ENCODE measurements at places on chromosomes 13 and 19.
A peak's percentile ranks its signal among the peaks of the same experiment; 100 is the strongest.

GRCh38 chr13:60148918-60149317 lies 14.8 kb downstream of the DIAPH3 start:
- DNase-seq = no peak

GRCh38 chr19:10855879-10856522 lies 7.8 kb downstream of the C19orf38 start:
- no peak for DNase-seq

GRCh38 chr19:43700395-43701000 lies 15.4 kb upstream of the IRGC start:
- DNase-seq = peak; percentile 45

- DNase-seq = no peak
Measured at GRCh38 chr19:50383001-50383851, 921 bp upstream of the POLD1 start.

- DNase-seq = no peak
Measured at GRCh38 chr13:21164631-21165030, 11.7 kb downstream of the SKA3 start.

- DNase-seq = no peak
Measured at GRCh38 chr19:35098413-35099049, 17.1 kb upstream of the FXYD3 start.

- no peak for DNase-seq
Measured at GRCh38 chr19:47063874-47064273, 15.4 kb upstream of the TMEM160 start.

GRCh38 chr13:73109288-73109899 lies 50.6 kb downstream of the KLF5 start:
- DNase-seq = no peak

- no peak for DNase-seq
Measured at GRCh38 chr13:100502446-100502845, 86.1 kb downstream of the GGACT start.

DNA sequence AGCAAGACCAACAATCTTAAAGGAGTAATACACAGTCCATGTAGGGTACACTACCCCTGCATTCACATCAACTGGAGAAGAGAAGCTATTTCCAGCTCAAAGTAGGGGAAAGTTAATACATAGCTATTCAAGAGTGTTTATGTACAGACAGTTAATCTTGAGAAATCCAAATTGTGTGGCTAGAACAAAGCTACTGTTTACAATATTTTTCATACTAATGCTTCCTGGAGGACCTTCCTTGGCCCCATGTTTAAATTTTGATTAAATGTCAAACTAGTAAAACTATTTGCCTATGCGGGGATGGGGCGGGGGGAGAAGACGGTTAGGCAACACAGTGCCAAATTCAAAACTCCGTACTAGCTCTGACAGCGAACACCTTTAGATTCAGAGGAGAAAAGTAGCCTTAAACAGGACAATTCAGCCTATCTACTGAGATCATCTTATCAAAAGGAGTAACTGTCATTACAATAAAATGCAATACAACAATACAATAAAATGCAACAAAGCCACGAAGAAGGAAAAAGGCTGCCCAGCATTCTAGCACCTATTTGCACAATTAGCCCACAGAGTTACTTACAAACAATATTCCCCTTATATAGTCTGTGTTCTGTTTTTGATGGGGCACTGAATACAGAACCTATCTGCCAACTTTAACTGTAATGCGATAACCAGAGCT lies 29.1 kb downstream of the BRD4 start:
- no peak for DNase-seq

DNA sequence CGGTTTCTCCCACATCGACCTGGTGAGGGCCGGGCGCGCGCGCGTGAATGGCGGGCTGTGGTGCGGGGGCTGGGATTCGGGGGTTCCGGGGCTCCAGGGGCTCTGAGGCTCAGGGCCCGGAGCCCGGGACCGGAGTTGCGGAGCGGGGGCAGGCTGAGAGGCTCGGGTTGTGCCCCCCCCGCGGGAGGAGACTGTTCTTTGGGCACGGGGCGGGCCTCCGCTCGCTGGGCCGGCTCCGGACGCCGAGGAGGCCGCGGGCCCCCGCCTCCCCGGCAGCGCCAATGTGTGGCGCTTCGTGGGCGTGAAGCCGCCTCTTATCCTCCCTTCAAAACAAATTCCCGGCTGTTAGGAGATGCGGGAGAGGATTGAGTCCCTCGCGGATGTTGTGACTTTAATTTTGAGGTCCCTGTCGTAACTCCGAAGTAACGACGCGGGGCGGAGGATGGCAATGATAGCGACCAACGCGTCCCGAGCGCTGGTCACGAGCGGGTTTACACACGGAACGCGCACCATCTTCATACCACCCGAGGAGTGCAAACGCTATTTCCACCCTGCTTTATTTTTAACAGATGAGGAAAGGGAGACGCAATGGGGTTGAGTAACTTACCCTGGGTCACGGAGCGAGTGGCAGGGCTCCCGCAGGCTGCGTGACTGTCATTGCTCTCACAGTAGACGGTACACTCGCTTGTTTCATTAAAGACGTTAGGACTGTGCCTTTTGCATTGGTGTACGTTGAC lies 536 bp downstream of the UBA2 start:
- DNase-seq = no peak

- DNase-seq = no peak
Measured at GRCh38 chr19:29329460-29330134, 116.6 kb upstream of the UQCRFS1 start.

- DNase-seq = no peak
Measured at GRCh38 chr13:44140146-44140545, 233.5 kb upstream of the SERP2 start.

- no peak for DNase-seq
Measured at GRCh38 chr19:18173572-18174288, at the start of gene IFI30. IFI30 (plus strand) TSS chr19:18173813; CDS start chr19:18173842, 29 bp downstream.

DNA sequence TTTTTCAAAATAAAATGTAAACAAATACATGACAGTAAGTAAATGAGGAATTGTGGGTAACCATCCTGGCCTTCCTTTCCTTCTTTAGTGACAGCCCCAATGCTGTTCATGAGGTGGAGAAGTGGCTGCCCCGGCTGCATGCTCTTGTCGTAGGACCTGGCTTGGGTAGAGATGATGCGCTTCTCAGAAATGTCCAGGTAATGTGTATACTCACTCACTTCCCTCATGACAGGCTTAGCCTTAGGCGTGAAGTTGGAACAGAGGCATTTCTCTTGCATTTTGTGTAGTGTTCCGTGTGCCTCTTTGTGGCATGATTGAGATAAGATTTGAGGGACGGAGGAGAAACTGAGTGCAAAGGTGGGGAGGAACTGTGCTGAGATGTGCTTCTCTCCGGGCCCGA lies 12.0 kb downstream of the NAXD start:
- no peak for DNase-seq

GRCh38 chr13:70385852-70386251 lies 277.6 kb upstream of the KLHL1 start:
- DNase-seq = no peak

DNA sequence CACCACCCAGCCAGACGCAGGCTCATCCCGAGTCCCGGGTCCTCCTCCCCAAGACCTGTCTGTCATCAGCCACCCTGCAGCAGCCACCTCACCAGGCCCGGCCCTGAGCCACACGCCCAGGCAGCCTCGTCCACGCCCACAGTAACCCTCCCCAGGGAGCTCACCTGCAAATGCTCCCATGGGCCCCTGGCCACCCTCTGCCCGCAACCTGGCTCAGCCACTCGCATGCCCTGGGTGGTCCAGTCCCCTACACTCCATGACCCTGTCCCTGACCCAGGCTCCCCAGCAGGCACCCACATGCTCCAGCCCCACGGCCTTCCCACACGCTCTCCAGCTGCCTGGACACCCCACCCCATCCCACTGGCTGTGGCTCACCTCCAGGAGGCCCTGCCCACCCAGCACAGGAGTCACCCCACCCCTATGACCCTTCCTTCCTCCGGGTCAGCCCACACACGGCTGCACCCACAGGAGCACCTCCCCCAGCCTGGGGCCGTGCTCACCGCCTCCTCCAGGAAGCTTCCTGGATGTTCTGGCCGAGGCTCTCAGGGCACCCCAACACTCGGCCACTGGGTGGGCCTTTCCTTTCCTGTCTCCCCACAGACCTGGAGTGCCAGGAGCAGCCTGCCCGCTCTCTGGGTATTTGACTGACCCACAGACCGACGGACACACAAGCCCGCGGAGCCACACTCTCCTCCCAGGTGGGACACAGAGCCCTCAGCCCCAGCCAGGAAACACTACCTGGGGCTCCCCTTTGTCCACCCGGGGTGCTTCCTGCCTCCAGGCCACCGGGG lies 3.6 kb downstream of the TMEM259 start:
- no peak for DNase-seq

- DNase-seq = no peak
Measured at GRCh38 chr19:4776436-4777211, 14.9 kb upstream of the FEM1A start.

- peak; percentile 18 for DNase-seq
Measured at GRCh38 chr13:94280349-94280748, 199.1 kb downstream of the DCT start.

DNA sequence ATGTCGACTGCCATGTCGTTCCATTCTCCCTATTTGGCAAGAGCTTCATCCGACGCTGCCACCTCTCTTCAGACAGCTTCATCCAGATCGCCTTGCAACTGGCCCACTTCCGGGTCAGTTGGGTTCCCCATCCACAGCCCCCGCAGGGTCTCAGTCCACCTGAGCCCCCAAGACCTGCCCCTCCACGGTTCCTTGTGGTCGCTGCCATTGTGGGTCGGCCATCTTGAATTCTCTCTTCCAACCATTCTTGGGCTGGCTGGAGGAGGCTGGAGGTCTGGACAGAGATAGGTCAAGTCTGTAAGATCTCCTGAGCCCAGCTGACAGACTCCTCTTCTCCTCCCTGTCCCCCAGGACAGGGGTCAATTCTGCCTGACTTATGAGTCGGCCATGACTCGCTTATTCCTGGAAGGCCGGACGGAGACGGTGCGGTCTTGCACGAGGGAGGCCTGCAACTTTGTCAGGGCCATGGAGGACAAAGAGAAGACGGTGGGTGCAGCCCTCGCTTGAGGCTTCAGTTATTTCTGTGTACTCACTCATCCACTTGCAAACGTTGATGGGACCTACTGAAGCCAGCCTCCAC lies 19.5 kb downstream of the CPT1C start:
- no peak for DNase-seq

DNA sequence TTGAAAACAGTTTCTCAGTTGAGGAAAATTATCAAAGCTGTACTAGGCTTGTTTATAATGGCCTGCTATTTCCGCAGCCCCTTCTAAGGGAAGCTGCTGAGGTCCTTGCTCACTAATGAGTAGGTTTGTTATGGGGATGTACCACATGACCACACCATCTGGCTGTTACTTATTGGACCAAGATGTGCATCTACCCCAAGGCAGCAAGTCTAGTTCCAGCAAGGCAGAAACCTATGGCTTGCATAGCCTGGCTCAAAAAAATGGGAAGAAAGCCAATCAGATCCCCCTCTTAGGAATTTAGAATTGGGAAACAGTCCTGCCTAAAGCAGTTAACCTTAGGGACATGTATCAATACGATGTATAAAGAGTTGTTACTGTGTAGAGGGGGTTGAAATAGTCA lies 186.5 kb upstream of the SPRY2 start:
- no peak for DNase-seq

GRCh38 chr19:2016041-2016807 lies 710 bp upstream of the BTBD2 start:
- DNase-seq = no peak

GRCh38 chr13:39527961-39528660 lies 74.9 kb downstream of the LHFPL6 start:
- DNase-seq = peak; percentile 91

DNA sequence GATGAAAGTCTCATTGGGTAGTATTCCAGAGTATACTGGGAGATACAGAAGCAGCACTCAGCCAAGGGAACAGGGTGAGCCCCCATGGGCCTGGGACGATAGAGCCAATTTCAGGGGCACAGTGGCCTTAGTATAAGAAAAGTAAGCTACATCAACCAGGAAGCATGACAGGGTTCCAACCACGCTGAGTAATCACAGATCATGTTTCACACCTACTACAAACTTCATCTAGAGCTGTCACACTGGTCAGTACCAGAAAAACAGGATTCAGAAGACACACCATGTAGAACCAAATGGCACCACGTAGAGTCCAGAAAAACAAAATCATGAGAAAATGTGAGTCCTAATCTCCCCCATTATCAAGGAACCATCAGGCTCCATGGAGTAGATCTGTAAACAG lies 1292.4 kb upstream of the MIR17HG start:
- DNase-seq = peak; percentile 14

GRCh38 chr13:82358284-82358683 lies 1524.0 kb downstream of the SLITRK1 start:
- DNase-seq = no peak

DNA sequence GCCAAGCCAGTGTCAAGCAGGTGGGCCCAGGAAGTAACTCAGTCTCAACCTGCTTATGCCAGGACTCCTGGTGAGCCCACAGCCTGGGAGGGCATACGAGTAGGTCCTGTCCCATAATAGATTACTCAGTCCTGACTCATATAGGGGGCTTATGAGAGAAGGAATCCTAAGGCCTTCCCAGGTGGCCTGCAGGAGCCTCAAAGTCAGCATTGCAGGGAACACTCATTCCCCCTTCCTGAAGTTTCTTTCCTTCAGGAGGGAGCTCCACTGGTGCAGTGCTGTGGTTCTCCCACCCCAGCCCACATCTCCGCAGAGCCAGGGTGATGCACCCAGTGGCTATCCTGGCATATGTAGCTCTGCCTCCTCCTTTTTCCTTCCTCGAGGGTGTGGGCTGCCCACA lies 137.3 kb downstream of the ZIC5 start:
- DNase-seq = no peak

- DNase-seq = no peak
Measured at GRCh38 chr13:71254384-71254783, 612.6 kb downstream of the DACH1 start.

DNA sequence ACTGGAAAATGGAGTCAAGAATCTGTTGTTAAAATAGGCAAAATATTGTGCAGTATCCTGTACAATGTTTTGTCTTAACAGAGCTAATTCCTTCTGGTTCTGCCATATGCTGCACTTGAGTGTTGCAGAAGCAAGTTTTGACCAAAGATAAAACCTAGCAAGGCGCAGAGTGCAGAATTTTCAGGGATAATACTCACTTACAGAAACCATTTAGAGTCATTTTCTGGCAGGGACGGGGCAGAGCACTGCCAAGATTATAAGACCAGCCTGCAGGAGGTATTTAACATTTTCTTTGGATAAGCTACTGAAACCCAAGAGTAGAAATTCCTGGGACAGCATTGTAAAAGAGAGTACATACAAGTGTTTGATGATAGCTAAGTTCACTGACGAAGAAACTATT lies 159.5 kb upstream of the EDNRB start:
- no peak for DNase-seq
